ENCODE measurements at places on chromosomes 2 and 18. TPM values are rescaled to one million over a fixed set of nuclear protein-coding genes. Genes with fewer than 3 reads are reported as not detected.

Gene PTMA
- 2,420 TPM for polyA plus RNA-seq

Gene ZSCAN30
- polyA plus RNA-seq: 63.7 TPM

Gene TMEM37
- polyA plus RNA-seq: 49.4 TPM

Gene CHRNG
- polyA plus RNA-seq: 1.4 TPM

Gene MSTN
- polyA plus RNA-seq: 2.7 TPM

Gene LHCGR
- 0.64 TPM for polyA plus RNA-seq

Gene ATP5F1A
- polyA plus RNA-seq: 733 TPM

DNA sequence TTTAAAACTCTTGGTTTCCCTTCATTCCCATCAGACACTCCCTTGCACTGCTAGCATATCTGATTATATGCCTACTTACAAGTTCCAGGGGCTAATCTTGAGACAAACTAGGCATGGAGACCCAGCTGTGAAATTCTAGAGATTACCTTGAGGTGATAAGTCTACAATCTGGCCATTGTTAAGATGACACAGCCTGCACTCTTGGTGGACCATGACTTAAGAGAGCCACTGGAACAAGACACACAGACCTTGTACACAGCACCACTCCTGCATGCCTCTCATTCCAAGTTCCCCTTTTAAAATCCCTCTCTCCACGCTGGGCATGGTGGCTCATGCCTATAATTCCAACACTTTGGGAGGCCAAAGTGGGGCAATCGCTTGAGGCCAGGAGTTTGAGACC is 387.2 kb upstream of the DCC start:
- DNase-seq: no peak

GRCh38 chr2:71130905-71131244 is 441 bp downstream of the MPHOSPH10 start:
- DNase-seq: peak; percentile 9

DNA sequence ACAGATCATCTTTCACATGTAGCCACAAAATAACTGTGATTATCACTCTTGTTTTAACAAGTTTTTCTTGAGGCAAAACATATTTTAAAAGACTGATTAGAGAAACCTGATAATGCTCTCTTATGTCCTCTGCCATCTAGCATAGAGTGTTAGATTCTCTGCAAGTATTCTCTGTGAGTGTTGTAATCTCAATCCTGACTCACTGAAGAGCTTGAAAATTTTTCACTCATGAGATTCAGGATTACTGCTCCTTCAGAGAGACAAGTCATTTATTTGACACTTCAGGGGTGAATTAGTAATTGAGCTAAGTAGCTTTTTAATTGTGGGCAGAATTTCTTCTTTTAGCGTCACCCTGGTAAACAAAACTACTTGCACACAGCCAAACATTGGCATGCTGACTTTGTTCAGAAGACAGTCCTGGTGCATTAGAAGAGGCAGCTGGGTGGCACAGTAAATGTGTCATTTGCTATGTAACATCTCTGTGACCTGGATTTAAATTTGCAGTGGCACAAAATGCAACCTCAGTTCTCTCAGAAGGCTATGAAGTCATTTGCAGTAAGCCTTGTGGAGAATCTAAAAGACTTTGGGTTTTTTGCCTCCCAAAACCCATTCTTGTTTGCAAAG is 172.9 kb downstream of the LRP1B start:
- no peak for DNase-seq

DNA sequence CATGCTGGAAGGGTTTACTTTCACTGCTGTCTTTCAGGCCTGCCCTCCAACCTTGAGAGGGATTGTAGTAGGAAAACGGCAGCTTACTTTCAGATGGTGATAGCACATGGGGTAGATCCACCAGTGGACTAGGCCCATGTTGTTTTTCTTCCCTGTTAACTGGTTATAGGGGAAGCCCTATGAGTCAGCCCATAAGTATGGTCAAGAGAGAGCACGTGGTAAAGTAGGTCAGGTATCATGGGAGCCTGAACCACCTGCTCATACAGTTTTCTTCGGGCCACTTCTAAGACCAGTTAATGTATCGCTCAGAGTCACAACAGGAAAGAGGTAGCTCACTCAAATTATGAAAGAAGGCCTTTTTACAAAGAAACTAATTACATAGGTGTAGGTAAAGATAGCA is 33.0 kb downstream of the PDK1 start:
- DNase-seq: no peak

DNA sequence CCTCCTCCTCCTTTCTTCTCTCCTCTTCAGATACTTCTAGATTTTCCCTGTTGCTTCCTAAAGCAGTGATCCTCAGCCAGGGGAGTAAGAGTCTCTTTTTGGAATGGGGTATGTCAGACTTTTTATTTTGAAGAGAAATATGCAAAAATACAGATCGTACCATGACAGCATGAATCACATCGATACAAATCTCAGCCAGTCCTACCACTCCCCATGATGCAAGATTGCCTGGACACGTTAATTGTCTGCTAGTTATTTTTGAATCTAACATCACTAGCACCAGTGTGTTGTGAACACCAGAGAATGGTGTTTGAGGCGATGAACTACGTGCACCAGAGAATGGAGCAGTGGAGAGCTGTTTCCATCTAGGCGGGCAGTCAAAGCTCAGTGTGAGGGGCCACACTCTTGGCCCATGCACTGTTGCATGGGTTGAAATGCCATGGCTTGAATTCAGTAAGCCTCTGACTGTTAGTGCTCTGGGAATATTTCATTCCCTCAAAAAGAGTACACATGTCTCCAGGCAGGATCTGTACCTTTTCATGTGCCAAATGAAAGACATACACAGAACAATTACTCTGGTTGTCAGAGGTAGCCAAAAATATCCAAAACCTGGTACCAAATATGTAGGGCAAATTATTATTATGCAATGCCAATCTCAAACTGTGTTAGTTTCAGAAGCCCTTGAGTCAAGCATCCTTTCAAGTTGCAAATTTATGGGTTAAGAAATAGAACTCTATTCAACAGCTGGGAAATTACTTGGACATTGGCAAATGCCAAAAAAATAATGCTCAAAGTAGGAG is 46.3 kb upstream of the RALBP1 start:
- DNase-seq: no peak

GRCh38 chr18:46485675-46486194 is 171.3 kb downstream of the LOXHD1 start:
- DNase-seq: no peak

DNA sequence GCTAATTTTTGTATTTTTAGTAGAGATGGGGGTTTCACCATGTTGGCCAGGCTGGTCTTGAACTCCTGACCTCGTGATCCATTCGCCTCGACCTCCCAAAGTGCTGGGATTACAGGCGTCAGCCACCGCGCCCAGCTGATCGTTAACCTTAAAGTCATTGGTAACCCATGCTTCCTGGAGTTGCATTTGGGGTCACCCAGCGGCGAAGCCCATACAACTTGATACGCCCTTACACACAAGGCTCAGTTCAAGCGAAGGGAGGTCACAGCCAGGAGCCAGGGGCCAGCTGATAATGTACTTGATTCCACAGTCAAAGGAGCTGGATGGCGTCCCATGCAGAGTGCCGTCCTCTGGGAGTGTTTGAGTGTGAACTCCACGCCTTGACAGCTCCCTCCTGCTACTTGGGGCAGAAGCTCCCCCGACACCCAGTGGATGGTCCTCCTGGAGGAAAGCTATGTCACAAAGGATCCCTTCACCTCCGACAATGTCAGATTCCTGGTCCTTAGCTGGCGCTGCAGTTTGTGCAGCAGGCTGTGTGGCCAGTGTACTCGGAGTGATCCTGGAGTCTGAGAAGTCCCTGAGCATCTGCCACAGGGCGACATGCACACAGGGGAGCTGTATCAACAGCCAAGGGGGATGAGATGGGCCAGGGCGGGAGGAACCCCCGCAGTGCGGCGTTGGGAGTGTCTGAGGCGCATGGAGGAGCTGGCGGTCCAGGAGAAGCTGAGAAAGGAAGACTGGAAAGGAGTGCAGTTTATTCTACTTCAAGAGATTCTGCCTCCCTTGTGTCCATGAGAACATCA is 7.9 kb downstream of the CLHC1 start:
- DNase-seq: no peak

GRCh38 chr2:241975593-241976284 is 106.2 kb downstream of the RTP5 start:
- no peak for DNase-seq

GRCh38 chr18:3194947-3195612 is 24.7 kb downstream of the MYOM1 start:
- DNase-seq: no peak

DNA sequence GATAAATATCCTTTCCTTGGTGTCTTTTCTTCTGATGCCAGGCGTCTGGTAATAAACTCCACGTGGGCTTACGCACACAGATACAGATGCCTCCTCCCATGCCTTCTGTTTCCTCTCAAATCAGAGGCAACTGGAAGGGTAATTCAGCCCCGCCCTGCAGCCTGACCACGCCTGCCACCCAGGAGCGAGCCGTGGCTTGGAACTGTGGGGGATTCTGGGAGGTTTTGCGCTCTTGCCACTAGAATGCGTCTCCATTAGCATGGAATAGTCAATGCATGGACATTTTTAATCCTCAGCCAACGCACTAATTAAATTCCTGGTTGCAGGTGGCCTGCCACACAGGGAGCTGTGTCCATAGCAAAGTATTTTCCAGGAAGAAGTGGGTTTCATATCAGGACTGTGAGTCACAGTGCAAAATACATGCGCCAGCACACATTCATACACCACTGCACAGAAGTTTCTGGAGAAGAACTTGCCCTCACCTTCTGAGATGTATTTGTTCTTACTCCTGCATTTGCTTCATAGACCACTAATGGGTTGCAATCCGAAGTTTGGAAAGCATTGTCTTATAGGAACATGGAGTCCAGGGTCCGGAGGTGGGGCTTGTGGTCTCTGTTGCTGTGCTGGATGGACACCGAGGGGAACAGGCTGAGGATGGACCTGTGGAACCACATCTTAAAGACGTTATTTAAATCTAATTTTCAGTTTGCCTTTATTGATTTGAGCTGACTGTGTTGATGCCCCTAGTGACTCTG is 151.4 kb downstream of the LDLRAD4 start:
- no peak for DNase-seq

DNA sequence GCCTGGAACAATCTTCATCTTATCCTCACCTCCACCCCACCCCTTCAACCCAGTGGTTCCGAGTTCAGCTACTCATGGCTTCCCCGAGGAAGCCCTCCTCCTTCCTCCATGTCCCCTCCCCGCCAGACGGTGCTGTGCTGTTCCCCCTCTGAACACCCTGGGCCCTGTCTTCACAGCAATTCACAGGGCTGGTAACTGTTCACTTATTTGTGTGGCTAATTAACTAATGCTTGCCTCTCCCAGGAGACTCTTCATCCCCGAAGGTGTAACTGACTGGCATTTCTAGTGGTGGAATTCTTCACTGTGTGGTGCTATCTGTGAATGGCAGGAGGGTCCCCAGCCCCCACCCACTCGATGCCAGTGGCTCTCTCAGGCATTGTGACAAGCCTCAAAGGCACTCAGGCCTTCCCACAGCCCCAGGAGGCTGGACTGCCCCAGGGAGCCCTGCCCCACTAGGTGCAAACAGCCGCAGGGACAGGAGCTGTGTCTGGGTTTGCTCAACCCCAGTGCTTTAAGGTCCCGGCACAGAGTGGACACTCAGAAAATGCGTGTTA is 133.7 kb upstream of the ID2 start:
- DNase-seq: no peak

GRCh38 chr2:9975328-9975727 is 23.8 kb downstream of the GRHL1 start:
- no peak for DNase-seq

- no peak for DNase-seq
Observed at GRCh38 chr2:28684142-28684858, 67.3 kb upstream of the PPP1CB start.

- DNase-seq: no peak
Observed at GRCh38 chr2:85737961-85738360, 15.8 kb upstream of the ATOH8 start.
